ENCODE measurements at places on chromosomes 3 and 15.

DNA sequence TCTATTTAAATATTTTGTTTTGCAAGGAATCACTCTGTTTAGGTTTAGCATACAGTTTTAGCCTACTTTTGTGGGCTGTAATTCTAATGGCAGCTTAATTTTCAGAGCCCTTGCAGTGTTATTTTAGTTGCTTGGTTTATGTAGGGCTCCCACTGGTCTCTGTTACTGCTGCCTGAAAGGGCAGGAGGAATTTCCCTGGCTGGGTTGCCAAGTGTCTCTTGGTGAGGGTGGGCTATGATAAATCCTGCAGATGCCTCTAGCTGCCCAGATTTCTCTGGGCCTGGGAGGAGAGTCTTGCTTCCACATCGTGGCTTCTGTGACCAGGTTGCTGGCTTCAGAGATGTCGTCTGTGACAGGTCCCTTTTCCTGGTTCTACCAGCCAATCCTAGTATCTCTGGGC lies 36.2 kb downstream of the ILDR1 start:
- no peak for DNase-seq

DNA sequence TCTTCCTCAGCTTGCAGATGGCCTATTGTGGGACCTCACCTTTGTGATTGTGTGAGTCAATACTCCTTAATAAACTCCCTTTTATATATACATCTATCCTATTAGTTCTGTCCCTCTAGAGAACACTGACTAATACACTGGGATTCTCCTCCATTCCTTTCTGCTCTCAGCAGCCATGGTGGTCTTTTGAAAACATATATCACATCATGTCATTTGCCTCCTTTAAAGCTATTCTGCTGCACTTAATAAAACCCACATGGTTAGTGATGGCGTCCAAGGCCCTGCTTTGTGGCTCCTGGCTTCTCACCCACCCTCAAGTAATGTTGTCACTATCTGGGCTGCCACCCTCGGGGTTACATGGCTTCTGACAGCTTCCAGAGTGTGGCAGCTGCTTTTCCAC lies 169.5 kb downstream of the CADPS start:
- DNase-seq, result no peak

DNA sequence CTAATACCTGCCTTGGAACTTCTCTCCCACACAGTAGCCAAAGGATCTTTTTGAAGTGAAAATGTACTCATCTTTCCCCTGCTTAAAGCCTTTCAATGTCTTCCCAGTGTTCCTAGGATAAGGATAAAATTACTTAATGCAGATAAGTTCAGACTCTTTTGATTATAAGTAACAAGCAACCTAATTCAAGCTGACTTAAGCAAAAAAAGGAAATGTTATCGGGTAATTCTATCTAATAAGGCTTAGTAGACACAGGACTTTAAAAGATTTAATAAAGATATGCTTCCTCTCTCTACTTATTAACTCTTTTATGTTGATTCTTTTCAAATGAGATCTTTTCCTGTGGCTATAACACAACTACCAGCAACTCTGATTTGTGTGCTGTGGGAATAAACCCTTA lies 284.2 kb downstream of the OXSM start:
- DNase-seq, result no peak

GRCh38 chr15:26421065-26421464 lies 351.8 kb downstream of the GABRB3 start:
- DNase-seq, result no peak

GRCh38 chr15:99863550-99864198 lies 130.4 kb upstream of the LYSMD4 start:
- no peak for DNase-seq

GRCh38 chr15:62994975-62995681 lies 47.4 kb upstream of the TPM1 start:
- DNase-seq, result no peak

GRCh38 chr15:57061281-57061680 lies 142.8 kb downstream of the TCF12 start:
- DNase-seq, result no peak

DNA sequence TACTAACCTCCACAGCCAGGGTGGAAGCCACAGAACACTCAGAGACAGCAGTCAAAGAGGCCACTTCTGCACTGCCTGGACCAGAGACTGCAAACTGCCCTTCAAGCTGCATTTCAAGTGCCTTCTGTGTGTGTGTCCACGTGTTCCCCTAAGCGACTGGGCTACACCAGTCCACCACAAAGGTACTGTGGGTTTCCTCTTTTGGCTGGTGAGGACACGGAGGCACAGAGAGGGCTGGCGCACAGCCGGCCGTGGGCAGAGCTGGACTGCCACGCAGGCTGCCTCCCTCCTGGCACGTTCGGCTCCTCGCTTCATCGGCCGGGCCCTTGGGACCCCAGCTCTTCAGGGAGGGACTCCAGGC lies 60.9 kb downstream of the MGLL start:
- peak; percentile 28 for DNase-seq

DNA sequence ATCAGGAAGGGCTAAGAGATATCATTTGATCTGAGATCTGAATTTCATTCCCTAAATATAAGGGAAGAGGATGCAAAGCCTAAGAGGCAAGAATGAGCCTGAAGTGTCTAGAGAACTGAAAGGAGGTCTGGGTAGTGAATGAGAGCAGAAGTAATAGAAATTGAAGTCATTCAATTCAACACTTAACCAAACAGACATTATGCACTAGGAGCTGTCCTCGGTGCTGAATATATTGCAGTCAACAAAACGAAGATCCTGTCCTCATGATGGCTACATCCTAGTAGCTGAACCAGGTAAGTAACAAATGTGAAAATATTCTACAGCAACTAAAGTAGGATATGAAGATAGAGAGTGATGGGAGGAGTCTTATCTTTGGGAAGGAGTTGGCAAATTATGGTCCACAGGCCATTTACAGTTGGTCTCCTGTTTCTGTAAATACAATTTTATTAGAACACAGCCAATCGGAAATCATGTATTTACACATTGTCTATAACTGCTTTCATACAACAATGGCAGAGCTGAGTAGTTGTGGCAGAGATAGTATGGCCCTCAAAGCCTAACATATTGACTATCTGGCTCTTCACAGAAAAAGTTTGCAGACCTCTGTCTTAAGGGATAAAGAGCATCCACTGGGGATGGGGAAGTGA lies 192.9 kb upstream of the CADPS start:
- DNase-seq, result no peak

- no peak for DNase-seq
These were observed 195.6 kb upstream of the NSMCE3 start for GRCh38 chr15:29465196-29465595.

- DNase-seq, result peak; percentile 59
These were observed 44.0 kb downstream of the EIF4E3 start for GRCh38 chr3:71681224-71681668.

GRCh38 chr3:51706021-51706485 lies 815 bp upstream of the GRM2 start:
- no peak for DNase-seq

GRCh38 chr15:43928152-43928551 lies 101.3 kb downstream of the WDR76 start:
- no peak for DNase-seq

- no peak for DNase-seq
These were observed 220.9 kb upstream of the ICE2 start for GRCh38 chr15:60699845-60700244.

- DNase-seq, result no peak
These were observed 291.9 kb upstream of the NR2F2 start for GRCh38 chr15:96038650-96039049.

DNA sequence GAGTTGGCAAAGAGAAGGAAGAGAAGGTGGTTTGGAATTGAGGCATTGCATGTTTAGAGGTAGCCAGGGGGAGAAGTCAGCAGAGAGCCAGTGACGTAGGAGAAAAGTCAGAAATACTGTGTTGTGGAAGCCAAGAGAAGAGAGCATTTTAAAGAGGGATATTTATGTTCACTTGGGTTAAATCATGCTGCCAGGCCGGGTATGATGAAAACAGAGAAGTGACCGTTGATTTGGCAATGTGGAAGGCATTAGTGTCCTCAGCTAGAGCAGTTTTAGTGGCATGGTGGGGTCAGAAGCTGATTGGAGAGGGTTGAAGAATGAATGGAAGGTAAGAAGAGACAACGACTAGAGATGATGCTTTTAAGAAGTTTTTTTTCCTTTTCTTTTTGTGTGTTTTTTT lies 24.5 kb downstream of the RASA2 start:
- DNase-seq, result no peak

DNA sequence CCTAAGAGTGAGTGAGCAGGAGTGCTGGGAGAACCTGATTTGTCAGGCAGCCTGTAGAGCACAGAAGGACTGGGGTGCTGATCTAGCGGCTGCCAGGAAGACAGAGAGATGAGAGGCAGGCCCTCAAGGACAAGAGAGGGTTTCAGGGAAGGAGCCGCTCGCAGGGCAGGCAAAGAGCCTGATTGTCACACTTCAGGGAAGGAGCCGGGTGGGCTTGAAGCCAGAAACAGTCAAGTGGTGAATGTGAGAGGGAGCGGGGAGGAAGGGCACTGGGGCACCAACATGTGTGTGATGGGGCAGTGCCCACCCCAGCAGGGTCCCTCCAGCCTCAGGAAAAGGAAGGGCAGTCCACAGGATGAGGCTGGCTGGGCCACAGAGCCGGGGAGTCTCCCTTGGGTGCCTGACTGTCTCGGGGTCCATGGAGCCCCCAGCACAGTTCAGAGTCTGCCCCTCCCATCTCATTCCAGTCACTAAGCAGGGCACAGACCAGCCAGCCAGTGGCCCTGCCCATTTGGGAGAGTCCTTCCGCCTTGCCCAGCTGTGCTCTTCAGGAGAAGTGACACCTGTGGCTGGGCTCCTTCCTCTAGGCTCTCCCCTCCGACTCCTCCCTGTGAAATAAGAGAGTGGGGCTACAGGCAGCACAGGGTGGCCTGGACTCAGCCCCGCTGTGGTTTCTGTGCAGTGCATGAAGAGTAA lies 148.6 kb downstream of the RAB11A start:
- no peak for DNase-seq

DNA sequence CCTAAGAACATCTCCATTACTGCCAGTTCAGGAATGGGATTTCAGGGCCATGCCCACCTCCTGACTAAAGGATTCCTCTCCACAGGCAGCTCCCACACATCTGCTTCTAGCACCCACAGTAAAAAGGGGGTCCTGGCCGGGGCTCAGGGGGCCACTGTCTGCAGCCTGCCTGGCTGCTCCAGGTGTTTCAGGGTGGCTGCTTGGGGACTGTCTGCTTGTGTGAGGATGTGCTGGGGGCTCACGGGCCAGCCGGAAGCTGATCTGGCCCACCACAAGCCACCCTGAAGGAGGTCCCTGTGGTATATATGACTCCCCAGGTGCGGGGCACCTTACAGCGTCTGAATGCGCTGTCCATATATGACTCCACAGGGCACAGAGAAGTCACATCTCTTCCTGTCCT lies 135.4 kb downstream of the NSMCE3 start:
- DNase-seq, result no peak

GRCh38 chr3:9889405-9889804 lies 1.0 kb upstream of the JAGN1 start:
- no peak for DNase-seq

DNA sequence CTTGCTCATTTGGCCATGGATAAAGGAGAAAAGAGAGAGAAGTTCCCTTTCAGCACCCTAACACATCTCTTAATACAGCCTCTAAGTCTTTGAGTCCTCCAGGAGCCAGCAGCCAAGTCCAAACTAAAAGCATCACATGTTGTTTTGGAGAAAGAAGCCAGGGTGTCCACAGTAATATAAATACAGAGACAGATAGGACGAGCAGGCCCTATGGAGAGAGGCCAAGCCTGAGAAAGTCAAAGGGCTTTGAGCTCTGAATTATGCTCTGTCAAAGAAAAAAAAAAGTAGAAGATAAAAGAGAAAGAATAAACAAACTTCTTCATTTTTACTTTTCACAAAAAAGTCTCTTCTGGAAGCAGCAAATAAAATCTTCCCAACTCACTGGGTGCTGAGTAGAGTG lies 92.4 kb upstream of the THBS1 start:
- DNase-seq, result no peak

DNA sequence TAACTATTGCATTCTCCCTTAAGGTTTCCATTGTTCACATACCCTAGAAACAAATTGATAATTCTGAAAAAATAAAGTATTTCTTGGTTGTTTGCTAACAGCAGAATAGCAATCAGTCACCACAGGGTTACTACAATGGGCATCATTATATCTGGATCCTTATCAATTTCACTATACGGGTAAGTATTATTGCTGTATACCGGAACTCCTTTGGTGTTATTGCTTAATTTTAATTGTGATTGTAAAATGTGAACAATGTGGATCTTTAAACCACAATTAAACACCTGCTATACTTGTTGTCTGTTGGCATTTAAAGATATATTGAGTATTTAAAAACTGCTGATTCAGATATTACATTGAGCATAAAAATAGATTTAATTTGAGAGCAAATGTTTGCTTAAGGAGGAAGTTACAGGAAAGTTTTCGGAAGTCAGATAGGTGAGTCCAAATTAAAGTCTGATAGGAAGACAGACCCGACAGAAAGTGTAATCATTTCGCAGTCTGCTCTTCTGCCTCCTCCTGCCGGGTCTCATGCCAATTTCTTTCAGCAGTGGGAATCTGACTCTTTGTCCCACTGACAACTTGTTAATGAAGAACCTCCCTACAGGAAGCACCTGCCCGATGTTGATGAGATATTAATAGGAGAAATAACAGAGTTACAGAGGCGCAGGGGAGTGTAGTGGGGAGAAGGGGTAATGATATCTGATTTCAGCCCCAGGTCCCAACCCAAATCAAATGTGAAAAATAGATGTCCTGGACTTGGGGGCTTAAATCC lies 169.7 kb upstream of the TBC1D5 start:
- DNase-seq, result no peak

DNA sequence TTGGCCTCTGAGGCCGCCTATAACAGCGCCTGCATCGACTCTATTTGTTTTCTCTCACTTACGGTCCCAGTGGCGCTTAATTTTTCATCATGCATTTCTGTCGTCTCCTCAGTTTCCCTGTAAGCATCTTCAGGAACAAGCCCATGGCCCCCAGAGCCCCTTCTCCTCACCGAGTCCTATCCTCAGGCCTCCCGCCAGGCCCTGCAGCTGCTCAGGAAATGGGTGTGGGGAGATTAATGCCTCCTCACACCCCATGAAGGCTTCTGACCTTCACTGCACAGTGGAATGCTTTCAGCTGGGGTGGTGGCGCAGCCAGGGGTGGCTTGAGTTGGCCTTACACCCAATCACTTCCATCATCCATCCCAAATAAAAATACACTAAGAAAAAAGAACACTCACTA lies 260.4 kb downstream of the FAM43A start:
- no peak for DNase-seq

DNA sequence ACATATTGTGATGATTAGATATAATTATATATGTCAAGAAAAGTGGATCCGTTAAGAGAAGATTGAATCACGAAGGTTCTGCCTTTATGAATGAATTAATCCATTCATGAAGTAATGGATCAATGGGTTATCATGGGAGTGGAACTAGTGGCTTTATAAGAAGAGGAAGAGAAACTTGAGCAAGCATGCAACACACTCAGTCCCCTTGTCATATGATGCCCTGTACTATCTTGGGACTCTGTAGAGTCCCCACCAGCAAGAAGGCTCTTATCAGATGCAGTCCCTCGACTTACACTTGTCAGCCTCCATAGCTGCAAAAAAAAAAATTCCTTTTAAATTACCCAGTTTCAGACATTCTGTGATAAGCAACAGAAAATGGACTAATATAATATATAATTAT lies 301.9 kb downstream of the RAP2B start:
- DNase-seq, result no peak

GRCh38 chr3:15498431-15499214 lies 22.9 kb downstream of the COLQ start:
- no peak for DNase-seq

GRCh38 chr3:18481946-18482548 lies 56.9 kb upstream of the SATB1 start:
- DNase-seq, result no peak

Measured in hematopoietic multipotent progenitor cell treated with erythropoietin and hydrocortisone succinate and interleukin-3 and kit ligand, for 17 days (in vitro differentiated cells).